NCI-H345 (cell line): ENCODE measurements at places on chromosomes 12 and 14.

DNA sequence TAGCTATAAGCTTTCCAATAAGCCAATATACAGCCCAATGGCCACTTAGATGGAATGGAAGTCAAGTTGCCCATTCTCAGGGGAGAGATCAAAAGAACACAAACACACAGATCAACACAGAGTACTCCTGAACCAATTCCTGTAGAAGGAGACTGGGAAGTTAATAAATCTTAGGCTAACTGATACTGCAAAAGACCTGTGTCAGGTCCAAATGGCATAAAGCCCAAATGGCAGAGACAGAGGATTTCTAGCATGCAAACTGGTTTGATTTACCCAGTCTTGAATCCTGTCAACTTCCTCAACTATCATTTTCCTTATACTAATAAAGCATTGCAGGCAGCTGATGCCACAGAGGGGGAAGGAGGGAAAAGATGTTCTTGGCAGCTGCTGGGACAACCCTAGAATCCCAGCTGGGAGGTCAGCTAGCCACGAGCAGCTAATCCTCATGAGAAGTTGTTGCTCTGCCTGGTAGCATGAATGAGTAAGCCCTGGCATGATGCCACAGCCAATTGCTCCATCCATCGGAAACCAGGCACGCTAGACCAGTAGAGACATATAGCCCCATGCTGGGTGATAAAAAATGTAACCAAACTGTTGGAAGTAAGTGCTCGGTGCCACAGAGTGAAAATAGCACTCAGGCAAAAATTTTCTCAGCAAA lies 26.2 kb downstream of the ANG start:
- DNase-seq, result no peak

- DNase-seq, result no peak
Observed at GRCh38 chr12:53571295-53571694, 54.9 kb downstream of the ATF7 start.

- no peak for DNase-seq
Observed at GRCh38 chr12:74741112-74741511, 203.5 kb downstream of the ATXN7L3B start.

- DNase-seq, result no peak
Observed at GRCh38 chr12:106255952-106256351, 8.1 kb upstream of the CKAP4 start.

DNA sequence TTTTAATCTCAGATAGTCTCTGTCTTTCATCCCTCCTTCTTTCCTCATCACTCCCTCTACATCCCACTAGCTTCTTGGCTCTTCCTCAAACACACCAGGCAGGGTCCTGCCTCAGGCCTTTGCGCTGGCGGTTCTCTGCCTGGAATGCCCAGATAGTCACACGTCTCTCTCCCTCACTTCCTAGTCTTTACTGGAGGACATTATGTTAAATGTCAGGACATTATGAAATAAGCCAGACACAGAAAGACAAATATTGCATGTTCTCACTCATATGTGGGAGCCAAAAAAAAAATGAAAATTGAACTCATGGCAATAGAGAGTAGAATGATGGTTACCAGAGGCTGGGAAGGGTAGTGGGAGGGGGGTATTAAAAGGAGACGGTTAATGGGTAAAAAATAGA lies 442.0 kb downstream of the MED13L start:
- DNase-seq, result no peak
